Brain microvascular endothelial cell (primary cell): ENCODE measurements at places on chromosomes 2 and 18.

DNA sequence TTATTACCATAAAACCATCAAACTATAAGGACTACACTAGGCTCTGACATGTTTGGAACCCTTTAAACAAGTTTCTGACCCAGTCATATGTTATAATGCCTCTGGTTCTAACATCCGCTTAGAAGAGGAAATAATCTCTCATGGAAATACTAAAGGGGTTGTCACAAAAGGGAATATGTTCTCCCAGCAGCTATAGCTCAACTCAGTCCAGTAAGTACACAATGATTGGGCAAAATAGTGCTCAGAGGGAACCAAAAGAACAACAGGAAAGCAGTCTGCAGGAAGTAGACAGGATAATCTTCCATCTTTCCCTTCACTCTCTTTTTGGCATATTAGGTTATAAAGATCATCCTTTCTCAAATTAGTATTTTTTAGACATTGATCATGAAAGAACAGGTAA is 4.3 kb downstream of the SRBD1 start:
- DNase-seq, result no peak

GRCh38 chr2:61807036-61807757 is 46.7 kb downstream of the FAM161A start:
- no peak for DNase-seq

- DNase-seq, result no peak
Observed at GRCh38 chr2:241645915-241646645, 8.6 kb downstream of the ATG4B start.

- DNase-seq, result no peak
Observed at GRCh38 chr2:35714883-35715282, 640.7 kb upstream of the CRIM1 start.

- DNase-seq, result no peak
Observed at GRCh38 chr2:156492979-156493378, 56.8 kb downstream of the GPD2 start.

DNA sequence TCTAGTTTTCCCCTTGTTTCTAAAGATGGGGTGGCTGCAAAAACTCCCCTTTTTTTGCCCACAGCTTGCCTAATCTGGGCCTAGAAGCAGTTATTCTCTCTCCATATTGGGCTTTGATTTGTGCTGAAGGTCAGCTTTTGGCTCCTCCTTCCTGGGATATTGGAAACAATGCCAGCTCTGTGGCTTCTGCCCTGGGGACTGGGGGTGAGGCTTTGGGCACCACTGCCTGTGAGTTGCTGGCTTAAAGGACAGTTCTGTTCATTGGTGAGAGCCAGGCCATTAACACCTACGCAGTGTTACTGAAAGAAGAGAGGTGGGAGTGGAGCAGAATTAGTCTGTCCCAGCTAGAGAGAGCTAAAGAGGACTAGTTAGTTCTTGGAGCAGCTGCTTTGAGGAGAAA is 4.3 kb downstream of the UBXN2A start:
- DNase-seq, result no peak

DNA sequence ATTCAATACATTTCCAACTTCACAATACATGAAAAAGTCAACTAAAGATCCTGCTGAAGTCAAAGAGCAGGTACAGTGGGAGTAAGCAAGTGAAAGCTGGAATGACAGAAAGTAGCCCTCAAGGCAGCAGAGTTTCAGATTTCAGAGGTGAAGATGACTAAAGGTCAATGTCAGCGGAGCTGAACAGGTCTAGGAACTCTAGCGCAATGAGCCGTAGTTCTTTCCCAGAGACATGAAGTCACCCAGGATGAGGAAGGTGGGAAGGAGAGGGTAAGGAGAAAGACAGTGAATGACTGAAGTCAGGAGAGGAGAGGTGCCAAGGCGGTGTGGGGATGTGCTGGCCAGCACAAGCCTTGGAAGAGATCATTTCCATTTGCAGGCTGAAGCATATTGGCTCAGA is 28.1 kb downstream of the PTPN2 start:
- DNase-seq, result no peak

DNA sequence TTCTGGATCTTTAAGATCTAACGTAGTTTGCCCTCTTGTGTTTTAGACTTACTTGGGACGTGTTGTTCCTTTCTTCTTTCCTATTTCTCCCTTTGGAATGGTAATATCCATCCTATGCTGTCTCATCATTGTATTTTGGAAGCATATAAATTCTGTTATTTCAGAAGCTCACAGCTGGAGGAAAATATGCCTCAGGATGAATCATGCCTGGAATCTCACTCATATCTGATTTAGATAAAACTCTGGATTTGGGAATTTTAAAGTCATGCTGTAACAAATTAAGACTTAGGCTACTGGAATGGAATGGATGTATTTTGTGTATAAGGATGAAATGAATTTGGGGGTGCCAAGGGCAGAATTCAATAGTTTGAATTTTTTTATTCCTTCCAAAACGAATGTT is 245.2 kb upstream of the GULP1 start:
- DNase-seq, result peak; percentile 42

DNA sequence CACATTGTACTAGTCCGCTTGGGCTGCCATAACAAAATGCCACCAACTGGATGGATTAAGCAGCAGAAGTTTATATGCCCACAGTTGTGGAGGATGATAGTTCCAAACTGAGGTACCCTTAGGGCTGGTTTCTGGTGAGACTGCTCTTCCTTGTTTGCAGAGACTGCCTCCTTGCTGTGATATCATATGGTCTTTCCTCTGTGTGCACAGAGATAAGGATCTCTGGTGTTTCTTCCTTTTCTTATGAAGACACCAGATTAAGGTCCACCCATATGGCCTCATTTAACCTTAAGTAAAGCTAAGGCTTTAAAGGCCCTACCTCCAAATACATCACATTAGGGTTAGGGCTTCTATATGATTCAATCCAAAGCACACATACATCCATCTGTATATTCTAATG is 738.2 kb upstream of the GCFC2 start:
- DNase-seq, result no peak
